Left hindlimb (tissue), 1 donor: ENCODE measurements at places on chromosomes 7 and 10.
A peak's percentile ranks its signal among the peaks of the same experiment; 100 is the strongest.

DNA sequence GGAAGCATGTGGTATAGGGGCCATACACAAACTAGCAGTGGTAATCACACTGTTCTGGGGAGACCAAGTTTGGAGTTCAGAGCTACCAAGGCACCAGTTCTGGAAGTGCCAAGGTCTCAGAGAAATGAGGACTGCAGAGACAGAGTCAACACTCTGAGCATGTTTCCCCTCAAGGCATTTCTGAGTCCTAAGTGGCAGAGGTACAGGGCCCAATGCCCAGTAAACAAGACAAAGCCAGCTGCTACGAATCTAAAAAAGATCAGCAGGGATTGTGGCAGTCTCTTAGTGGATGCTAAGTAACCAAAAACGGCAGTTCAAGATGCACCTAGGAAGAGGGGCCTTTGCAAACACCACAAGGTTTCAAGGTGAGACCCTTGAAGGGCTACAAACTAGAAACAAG is 271.9 kb downstream of the TNS3 start:
- no peak for DNase-seq

DNA sequence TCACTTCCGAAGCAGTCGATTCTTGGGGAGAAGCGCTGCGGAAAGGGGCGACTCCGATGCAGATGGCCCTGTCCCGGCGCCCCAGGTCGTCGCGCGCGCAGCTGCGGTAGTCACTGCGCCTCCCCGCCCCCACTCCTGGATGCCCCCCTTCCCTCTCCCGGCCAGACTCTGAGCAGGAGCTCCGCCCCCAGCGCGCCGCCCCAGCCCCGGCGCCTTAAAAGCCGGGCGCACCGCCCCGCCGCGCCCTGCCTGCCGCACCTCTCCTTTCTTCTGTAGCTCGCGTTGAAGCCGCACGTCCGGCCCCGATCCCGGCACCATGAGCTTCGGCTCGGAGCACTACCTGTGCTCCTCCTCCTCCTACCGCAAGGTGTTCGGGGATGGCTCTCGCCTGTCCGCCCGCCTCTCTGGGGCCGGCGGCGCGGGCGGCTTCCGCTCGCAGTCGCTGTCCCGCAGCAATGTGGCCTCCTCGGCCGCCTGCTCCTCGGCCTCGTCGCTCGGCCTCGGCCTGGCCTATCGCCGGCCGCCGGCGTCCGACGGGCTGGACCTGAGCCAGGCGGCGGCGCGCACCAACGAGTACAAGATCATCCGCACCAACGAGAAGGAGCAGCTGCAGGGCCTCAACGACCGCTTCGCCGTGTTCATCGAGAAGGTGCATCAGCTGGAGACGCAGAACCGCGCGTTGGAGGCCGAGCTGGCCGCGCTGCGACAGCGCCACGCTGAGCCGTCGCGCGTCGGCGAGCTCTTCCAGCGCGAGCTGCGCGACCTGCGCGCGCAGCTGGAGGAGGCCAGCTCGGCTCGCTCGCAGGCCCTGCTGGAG is at the start of gene INA:
TSS of gene INA (plus strand) at position 243 of the 817 bp plus-strand sequence. CDS start at position 317, 74 bp downstream.
- DNase-seq: peak; percentile 29

DNA sequence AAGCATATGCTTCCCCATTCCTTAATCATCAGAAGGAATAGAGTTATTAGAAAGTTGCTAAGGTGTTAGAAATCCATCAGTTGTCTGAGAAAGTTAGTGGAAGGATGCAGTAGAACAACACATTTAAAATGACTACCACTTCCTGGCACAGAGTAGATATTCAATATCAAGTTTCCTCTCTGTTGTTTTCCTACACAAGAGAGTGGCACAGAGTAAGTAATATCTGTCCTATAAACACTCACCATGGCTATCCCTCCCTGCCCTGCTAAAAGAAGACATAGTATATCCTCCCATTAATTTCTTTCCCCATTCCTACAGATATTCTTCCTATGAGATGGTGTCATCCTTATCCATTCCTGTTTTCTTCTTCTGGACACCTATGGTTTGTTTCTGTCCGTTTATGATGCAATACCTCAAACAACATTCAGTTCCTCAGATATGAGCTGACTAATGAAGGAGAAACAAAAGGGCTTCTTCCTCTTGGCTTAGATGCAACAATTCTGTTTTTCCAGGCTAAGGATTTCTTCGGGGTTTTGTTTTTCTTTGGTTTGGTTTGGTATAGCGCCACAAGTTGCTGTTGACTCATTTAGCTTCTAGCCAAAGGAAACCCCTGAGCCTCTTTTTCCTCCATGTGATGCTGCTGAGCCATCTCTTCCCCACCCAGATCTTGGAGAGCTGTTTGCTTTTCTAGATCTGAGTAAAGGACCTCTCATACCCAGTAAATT is 32.9 kb upstream of the BPGM start:
- DNase-seq: no peak

GRCh38 chr7:158450476-158451124 is 137.0 kb downstream of the PTPRN2 start:
- no peak for DNase-seq

DNA sequence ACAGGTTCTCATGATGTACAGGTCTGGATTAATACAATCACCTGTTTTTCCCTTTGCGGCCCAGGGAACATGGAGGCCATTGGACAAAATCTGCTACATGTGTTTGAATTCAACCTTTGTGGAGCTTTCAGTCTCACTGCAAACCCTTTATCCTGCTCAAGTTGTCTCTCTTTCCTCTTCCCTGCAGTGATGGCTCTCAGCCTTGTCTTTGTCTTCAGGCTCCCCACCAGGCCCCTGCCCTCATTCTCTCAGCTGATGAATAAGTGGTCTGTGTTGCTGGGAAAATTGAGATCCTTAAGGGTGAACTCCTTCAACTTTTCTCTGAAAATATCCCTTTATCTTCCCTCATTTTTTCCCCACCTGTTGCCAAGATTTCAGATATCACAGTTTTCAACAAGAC is 791.2 kb downstream of the GRID1 start:
- no peak for DNase-seq

DNA sequence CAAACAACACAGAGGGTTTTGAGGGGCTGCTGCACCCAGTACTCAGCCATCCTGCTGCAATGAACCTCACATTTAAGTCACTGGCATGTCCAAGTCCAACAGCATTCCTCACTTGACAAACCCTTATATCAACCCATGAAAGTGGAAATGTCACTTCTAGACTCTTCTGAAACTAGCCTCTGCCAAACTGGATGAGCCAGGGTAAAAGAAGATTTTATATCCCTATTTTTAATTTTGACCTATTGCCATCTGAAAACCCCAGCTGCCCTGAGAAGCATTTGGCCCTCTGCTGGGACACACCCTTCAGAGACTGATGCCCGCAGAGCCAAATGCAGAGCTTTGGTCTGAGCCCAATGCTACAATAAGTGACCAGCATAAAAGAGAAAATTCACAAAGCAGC is 201.1 kb downstream of the ANK3 start:
- DNase-seq: no peak

- no peak for DNase-seq
Measured at GRCh38 chr10:62870866-62871265, 54.7 kb upstream of the EGR2 start.

GRCh38 chr10:6786579-6787031 is 206.5 kb upstream of the PRKCQ start:
- peak; percentile 57 for DNase-seq

DNA sequence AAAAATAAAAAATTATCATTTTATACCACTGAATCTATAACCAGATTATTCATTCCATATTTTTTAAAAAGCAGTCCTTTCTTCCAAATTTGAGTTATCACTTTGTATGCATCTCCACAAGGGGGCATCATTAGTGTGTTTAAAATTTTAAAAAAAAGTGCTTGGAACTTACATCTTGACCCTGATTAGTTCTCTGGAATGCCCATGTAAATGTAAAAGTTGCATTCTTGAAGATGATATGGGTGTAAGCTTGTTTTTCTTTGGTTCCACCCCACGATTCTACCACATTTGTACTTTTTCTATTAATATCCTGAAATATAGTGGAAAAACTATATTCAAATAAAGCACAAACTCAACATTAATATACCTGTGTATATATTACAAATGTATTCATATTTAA is 144.9 kb downstream of the ELAPOR2 start:
- no peak for DNase-seq

- no peak for DNase-seq
Measured at GRCh38 chr10:5089865-5090264, 4.3 kb upstream of the AKR1C3 start.

DNA sequence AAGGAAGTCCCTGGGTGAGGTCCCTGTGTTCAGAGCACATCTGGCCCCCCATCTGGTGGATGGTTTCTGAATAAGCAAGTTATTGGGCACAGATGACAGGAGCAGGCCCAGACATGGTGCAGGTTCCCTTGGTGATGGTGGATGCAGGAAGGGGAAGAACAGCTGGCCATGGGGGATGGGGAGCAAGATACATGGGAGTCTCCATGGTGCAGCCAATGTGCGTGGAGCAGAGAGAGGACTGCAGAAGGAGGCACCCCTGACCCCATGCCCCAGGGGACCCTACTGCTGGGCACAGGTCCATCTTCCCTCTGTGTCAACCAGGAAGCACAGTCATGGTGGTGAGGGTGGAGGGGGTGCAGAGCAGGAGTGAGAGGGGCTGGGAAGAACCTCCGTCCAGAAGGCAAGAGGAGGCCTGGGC is 43.8 kb upstream of the RABGEF1 start:
- DNase-seq: peak; percentile 60
